ENCODE measurements at places on chromosomes 12 and 14.

DNA sequence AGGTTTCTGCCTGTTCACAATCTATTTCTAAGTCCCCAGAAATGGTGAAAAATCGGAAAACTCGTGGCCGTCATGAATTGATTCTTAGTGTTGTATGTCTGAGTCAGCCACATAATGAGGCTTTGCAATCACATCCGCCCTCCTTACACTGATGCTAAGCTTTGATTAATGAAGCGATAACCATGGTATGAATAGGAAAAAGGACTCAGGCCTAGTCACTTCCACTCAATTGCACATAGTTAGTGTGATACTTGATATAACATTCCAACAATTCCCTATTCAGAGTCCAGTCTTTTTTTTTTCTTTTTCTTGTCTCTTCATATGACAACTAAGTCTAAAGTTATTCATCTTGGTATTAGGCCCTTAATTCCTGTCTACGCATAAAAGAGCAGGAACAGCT, 1231.0 kb downstream of the VRK1 start:
- DNase-seq: no peak

GRCh38 chr12:12221560-12221959, 45.3 kb downstream of the LRP6 start:
- DNase-seq: no peak

- DNase-seq: no peak
These were observed 29.3 kb upstream of the ARHGAP5 start for GRCh38 chr14:32047791-32048190.

GRCh38 chr12:103386451-103386850, 109.3 kb downstream of the C12orf42 start:
- DNase-seq: no peak

GRCh38 chr14:70901269-70901668, 6.0 kb upstream of the PCNX1 start:
- no peak for DNase-seq

- no peak for DNase-seq
These were observed 65.0 kb downstream of the PITPNM2 start for GRCh38 chr12:123085730-123086487.

DNA sequence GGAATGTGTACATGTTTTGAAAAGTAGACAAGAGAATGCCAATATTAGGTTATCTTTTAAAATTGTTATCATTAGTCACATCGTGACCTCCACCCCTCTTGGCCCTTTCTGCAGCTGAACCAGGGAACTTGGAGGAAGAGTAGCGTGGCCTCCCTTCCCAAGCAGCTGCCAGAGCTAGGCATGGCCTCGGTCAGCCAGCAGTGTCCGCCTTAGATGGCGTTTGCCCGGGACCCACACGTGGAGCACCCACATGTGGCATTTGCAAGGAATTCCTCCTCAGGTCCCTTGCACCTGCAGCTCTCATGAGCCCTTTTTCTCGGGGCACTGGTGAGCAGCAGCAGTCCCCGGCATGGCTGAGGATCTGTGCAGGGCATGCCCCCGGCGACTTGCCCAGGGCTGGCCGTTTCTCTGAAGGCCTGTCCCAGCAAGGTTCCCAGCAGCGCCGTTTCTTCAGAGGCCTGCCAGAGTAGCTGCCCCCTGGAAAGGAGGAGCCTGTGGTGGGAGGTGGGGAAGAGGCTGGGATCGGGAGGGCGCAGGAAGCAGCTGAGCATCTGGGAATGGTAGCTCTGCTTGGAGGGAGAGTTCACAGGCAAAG, 10.8 kb downstream of the JDP2 start:
- DNase-seq: no peak

DNA sequence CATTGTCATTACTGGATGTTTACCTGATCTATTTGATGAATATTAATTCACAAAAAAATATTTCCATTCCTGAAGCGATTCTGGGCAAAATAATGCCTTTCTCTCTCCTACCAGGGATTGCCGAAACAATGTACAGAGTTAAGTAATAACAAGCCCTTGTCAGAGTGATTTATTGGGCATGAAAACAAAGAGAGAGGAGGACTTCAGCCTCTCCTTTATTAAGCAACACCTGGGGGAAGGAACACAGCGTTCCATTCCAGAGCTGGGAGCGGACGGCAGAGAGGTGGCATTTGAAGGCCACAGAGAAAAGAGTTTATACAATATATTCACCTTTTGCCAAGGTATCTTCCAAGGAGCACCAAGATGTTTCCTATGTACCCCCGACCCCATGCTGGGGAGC, 165.8 kb downstream of the KSR2 start:
- no peak for DNase-seq

- DNase-seq: no peak
These were observed 60.9 kb downstream of the ELK3 start for GRCh38 chr12:96255077-96255476.

DNA sequence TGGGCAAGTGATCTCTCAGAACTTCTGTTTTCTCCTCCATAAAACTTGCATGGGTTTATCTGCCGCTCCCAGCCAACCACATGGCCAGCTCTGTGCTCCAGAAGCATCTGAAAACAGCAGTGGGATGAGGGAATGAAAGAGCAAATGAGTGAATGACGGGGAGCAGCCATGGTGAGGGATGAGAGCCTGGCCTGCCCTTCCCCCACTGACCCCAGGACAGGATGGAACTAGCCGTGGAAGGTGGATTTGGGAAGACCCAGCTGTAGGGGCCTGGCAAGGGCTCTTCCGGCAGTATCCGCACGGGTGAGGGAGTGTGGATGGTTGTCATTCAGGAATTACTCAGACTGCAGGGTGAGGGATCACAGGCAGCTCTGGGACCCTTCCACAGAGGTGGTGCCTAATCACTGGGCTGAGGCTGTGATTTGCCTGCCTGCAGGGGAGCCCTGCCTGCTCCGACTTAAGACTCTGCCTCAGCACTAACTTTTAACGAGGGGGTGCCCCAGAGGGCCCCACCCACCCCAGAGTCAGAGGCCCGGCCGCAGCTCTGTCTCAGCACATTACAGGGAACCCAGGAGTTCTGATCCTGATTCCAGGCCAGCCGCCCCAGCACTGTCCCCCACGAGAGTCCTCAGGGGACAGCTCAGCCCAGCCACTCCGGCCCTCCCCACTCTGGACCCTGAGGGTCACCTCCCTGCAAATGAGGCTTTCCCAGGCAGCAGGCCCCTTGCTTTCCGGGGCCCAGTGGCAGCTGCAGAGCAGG, 136.8 kb upstream of the C14orf180 start:
- DNase-seq: no peak

- DNase-seq: no peak
These were observed 6.2 kb downstream of the INF2 start for GRCh38 chr14:104695660-104696000.

DNA sequence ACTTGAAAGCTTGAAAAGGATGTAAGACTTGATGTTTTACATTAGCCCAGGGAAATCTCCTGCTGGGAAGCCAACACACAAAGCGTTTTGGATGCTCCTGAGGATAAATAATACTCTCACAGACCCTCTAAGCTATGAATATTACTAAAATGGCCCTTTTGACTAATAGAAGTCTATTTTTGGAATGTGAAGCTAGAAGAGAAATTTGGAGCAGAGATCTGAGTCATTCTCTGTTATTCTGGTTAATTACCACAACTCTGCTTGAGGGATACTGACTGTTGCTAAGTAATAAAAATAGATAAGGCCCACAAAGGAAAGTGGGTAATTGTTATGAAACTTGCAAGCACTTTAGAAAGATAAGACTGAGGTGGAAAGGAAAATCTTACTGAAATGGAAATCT, 346.2 kb upstream of the STXBP6 start:
- DNase-seq: no peak

GRCh38 chr12:105574056-105574715, 243.7 kb downstream of the C12orf75 start:
- no peak for DNase-seq

DNA sequence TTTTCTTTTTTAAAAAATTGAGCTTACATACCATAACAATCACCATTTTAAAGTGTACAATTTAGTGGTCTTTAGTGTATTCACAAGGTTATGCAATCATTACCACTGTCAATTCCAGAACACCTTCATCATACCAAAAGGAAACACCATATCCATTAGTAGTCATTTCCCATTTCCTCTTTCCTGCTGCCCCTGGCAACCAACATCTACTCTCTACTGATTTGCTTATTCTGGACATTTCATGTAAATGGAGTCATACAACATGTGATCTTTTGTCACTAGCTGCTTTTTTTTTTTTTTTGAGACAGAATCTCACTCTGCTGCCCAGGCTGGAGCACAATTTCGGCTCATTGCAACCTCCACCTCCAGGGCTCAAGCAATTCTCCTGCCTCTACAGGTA, 66.8 kb upstream of the CFL2 start:
- DNase-seq: peak; percentile 37

GRCh38 chr14:46048127-46048526, 603.5 kb downstream of the RPL10L start:
- DNase-seq: no peak

DNA sequence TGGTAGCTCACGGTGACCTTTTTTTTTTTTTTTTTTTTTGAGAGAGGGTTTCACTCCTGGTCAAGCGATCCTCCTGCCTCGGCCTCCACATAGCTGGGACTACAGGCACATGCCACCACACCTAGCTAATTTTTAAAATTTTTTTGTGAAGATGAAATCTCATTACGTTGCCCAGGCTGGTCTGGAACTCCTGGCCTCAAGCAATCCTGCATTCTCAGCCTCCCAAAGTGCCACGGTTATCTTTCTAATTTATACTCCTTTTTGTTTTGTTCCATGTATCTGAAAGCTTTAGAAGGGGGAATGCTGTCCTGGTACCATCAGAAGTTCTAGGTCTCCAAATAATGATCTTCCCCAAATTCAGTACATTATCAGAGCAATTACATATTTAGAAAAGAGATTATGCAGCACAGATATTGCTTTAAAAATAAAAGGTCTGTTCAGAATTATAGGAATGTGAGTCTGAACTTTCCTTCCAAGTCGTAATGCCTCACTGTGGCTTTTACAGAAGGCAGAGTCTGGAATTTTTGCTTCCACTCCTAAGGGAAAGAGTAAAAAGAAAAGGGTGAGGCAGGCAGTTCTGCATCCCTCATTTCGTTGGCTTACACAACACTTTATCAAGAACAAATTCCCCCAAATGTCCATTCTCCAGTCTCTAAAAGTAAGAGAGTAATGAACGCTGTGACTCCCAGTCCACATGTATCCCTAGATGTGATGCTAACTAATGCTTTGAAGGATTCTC, 73.0 kb downstream of the GCH1 start:
- DNase-seq: no peak

GRCh38 chr12:45585522-45586230, 143.8 kb upstream of the ARID2 start:
- no peak for DNase-seq

DNA sequence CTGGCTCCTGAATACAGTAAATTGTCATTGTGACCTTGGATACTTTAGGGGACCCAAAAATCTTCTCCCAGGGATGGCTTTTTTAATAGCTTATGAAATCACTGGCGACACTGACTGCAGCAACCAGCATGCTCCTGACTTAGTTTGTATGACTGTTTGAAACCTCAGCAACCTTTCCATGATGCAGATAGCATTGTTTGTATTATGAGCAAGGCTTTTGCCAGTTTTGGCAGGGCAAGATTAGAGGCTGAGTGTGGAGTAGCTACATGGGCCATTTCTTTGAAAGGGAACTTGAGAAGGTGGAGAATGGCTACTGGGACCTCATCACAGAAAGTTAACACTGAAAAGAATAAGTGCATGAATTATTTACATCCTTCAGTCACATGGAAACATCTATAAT, 50.9 kb downstream of the SLC4A8 start:
- no peak for DNase-seq

DNA sequence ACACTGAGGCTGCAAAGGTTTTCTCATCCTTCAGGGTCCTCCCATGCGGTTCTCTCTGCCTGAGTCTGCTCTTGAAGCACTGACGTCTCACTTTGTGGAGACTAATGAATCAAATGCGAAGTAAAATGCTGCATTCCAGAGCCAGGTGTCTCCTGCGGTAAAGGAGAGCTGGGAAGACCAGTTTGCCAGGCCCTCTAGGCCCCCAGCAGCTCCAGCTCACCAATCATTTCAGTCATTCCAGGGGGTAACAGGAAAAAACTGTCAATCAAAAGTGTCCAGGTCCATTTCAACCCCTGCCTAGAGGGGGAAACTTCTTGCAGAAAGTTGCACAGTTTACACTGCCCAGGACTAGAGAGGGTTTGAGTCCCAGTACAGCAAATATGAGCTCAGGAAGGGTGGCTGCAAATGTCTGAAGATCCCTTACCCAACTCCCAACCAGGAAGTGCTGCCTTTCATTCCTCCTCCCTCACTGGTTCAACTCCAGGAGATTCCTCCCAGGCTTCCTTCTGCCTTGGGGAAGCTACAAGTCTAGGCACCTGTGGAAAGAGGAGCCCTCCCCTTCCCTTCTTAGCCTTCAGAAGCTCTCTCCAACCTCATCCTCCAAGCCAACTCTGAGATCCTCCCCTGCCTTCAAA, 2.7 kb upstream of the NXPH4 start:
- no peak for DNase-seq

GRCh38 chr14:103628221-103628683, 759 bp upstream of the KLC1 start:
- DNase-seq: peak; percentile 77

DNA sequence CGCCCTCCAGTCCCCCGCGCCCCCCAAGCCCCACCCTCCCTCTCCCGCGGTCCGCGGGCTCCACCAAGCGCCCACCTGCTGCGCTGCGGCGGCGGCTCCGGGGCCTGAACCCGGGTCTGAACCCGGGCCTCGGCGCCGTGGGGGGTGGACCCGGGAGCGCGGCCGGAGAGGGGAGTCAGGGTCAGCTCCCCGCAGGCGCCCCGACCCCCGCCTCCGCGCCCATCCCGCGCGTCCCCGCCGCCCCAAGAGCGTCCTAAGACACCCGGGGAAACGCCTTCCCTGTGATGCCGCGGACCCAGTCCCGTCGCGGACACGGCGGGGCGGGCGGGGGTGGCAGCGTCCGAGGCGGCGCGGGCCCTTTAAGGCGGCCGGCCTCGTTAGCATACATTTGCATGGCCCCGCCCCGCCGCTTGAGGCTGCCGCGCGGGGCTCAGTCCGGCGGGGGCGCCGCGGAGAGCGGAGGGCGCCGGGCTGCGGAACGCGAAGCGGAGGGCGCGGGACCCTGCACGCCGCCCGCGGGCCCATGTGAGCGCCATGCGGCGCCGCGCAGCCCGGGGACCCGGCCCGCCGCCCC, at the start of gene MMP17:
Gene MMP17, plus strand, starts transcription at position 433 of the 574 bp plus-strand sequence. Its CDS starts 102 bp downstream, at position 535.
- peak; percentile 44 for DNase-seq

GRCh38 chr12:63876980-63877379, 32.5 kb downstream of the SRGAP1 start:
- no peak for DNase-seq

DNA sequence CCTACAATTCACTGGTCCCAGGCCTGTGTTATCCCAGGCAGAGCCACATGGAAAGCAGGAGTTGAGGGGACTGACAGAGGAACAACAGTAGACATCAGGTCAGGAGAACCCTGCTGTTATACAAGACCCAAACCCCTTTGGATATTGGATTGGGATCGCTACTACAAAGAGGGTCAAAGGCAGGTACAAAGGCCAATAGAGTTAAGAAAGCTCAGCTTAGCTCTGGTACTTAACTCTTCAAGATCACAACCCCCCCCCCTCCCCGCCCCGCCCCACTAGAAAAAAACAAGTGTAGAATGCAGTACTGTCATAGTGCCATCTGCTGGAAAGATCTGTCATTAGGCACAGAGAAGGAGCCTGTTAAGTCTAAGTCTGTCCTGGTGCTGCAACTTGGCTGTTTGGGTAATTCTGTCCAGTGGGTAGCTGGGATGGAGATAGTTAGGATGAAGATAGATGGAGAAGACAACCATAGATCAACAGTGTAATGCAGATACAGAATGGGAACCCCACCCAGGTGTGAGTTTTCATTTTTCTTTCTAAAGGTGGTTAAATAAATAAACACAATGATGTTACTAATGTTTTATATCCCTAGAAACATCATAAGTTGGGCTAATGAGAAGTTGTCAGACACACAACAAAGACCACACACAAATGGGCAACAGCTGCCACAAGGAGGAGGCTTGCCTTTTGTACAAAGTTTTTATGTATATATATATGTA, 17.2 kb downstream of the REM2 start:
- DNase-seq: no peak

All from amniotic stem cell (primary cell).